ENCODE measurements at places on chromosomes 2 and 18. TPM values are rescaled to one million over a fixed set of nuclear protein-coding genes. Genes with fewer than 3 reads are reported as not detected.

Gene APCDD1
- total RNA-seq, result 27.0 TPM

Gene TTN
- total RNA-seq, result 3,113 TPM

Gene RESP18
- not detected for total RNA-seq

Gene SIX3
- total RNA-seq, result not detected

Gene SNORC
- 0.70 TPM for total RNA-seq

Gene TMEM247
- total RNA-seq, result not detected

Gene ANTXR1
- 31.2 TPM for total RNA-seq

Gene ATRAID
- 109 TPM for total RNA-seq

Gene LRRC30
- not detected for total RNA-seq

Gene LTBP1
- 79.9 TPM for total RNA-seq
